ENCODE measurements at places on chromosomes 12 and 14.

DNA sequence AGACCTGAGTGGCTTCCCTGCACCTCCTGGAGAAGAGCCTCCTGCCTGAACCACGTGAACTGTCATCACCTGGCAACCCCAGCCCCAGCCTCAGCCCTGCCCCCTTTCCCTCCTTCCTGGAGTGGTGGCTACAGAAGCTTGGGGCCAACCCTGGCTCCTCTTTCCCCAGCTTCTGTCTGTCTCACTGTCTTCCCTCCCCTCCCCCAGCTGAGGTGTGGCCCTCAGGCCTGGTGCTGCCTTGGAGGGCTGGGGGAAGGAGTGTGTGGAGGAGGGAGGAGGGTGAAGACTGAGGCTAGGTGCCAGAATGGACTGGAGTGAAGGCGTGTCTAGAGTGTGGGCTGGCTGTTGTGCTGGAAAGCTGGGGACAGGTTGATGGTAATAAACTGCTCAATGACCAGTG is 9.7 kb downstream of the NFATC4 start:
- DNase-seq = peak; percentile 40

GRCh38 chr12:57454213-57454565 is 918 bp upstream of the INHBE start:
- no peak for DNase-seq

GRCh38 chr14:33527023-33527634 is 423.7 kb downstream of the EGLN3 start:
- no peak for DNase-seq

DNA sequence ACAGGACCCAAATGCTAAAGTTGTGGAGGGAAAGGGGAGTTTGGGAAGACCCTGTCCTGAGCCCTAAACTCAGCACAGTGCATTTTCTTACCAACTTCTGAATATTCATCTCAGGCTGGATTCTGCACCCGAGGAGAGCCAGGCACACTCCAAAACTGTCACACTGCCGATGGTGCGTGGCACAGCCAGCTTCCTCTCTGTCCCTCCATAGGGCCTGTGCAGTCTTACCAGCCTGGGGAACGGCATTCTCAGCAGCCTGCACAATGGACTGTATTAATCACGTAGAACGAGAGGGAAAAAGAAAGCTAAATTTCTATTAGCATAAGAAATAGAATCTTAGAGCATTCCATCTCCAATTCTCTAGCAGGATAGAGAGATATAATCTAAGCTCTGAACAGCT is 71.3 kb upstream of the GPATCH2L start:
- DNase-seq = peak; percentile 10

DNA sequence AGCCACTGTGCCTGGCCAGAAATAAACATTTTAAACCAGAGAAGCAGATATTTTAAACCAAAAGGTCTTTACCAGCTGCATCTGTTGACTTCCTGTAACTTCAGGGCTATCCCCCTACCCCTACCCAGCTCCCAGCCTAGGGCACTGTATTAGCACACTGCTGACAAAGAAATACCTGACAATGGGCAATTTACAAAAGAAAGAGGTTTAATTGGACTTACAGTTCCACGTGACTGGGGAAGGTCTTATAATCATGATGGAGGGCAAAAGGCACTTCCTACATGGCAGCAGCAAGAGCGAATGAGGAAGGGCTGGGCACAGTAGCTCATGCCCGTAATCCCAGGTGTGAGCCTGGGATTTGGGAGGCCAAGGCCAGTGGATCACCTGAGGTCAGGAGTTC is 26.0 kb downstream of the GEMIN2 start:
- peak; percentile 30 for DNase-seq

- peak; percentile 6 for DNase-seq
Observed at GRCh38 chr14:69490219-69490918, 5.8 kb downstream of the PLEKHD1 start.

DNA sequence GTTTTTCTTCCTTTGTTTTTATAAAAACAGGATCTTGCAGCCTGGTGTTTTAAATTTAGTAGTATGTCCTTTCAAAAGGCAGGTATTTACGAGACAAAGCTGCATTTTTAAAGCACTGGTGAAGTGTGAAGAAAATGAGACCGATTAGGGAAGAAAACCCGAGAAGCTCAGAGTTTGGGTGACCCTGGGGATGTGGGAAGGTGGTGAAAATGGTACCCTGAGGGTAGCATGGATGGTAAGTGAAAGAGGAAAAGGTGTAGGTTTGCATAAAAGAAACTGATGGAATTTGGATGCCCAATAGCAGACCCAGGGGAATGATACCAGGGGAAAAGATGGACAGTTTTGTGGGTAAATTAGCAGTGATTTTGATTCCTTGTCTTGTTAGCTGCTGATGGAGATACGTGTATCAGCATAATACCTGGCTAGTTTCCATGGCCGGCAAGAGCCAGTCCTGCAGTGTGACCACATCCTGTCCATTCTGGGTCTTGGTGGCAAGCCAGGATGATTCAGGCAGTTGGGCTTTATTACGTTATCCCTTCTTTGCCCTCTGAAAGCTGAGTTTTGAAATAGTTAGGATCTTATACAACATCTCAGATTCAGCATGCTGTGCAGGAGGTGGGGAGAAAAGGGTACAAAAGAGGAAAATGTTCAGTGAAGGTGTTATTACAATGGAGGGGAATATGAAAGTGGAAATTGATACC is 8.9 kb downstream of the BICD1 start:
- DNase-seq = no peak

DNA sequence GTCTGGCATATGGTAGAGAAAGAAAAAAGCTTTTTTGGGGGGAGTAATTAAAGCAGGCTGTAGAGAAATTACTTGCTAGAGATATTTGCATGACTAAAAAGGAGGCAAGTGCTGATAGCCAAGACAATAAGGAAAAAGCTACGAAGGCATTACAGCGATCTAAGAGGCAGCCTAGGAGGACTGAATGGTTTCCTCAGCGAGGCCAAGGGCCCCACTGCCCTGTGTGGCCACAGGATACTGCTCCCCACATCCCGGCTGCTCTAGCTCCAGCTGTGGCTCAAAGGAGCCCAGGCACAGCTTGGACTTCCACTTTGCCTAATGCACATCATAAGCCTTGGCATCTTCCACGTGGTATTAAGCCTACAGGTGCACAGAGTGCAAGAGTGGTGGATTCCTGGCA is 53.6 kb downstream of the LRRIQ1 start:
- DNase-seq = no peak

DNA sequence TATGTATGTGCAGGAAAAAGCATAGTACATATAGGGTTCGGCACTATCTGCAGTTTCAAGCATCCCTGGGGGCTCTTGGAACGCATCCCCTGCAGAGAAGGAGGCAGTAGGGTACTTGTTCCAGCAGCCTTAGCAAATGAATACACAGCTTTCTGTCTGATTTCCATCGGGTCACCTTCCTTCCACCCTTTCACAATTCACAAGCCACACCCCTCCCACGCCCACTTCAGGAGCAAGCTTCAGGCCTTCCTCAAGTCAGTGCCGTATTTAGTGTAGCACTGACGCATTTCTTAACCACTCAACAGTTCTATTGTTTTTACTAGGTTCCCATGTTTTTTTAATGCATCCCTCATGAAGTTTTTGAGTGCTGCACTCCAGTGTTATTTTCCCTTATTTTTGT is 64.2 kb downstream of the CLMN start:
- peak; percentile 88 for DNase-seq

DNA sequence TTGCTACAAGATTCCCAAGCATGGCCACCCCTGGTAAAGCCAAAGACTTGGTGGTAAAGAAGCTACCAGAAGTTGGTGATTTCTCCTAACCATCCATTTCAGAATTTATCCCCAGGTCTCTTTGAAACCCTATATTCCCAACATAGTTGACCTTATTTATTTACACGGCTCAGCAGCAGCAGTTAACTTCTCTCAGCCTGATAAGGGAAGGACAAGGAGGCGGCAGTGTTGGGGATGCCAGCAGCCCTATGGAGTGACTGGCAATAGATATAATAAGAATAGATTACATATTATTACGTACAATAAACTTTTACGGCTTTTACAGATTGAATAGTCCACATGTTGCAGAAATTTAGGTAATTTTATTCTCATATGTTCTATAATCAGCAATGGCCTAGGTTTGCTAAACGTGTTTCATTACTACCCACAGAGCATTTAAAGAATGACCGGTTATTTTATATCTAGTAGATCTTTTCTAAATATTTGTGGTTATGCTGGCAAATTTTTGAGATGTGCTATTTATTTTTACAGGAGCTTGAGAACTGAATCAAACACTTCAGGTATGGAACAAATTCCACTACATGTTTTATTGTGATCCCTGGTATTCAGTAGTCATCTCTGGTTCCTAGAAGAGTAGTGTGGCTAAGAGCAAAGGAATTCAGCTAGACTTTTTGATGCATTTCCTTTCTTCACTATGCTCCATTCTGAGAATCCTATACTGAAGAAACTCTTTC is 19.8 kb upstream of the PALS1 start:
- DNase-seq = no peak

DNA sequence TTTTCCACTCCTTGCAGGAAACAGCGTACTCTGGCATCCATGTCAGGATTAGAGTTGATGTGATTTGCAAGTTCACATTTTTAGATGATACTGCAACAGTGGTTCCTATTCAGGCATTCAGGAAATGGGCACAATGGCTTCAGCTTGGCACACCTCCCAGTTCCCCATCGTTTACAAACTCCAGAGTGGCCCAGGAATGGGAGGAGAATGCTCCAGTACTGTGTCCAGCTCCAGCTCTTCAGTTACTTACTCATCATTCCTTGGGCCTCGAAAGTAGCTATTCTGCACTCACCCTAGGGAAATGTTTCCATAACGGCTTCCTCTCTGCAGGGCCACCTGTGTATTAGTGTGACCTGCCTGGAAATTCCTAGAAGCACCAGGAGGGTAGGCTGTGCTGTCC is 239.7 kb upstream of the RGS6 start:
- DNase-seq = no peak

DNA sequence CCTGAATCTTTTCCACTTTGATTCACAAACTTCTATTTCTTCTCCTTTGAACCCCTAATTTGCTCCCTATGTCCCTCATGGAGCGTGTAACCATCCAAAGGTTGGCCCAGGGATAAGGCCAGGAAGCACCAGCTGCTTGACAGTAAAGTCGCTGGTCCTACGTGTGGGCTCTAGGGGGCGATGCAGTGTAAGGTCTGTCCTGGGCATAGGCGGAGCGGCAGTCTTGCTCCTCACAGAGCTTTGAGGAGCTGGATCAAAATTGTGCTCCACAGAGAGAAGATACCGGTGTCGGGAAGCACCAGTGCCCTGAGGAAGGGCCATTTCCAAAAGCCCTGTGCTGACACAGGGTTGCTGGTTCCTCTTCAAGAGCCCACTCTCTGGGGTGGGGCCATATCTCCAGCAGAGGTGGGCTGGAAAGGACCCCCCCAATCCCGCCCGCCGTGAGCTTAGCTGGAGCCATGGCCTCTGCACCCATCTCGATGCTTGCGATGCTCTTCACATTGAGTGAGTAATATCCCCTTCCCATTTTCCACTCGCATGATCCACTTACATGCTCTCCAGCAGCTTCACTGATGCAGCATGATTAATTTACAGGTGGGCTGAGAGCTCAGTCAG is 49.9 kb upstream of the OR4E1 start:
- peak; percentile 58 for DNase-seq

GRCh38 chr12:100031836-100032235 is 47.1 kb upstream of the ANKS1B start:
- DNase-seq = no peak

DNA sequence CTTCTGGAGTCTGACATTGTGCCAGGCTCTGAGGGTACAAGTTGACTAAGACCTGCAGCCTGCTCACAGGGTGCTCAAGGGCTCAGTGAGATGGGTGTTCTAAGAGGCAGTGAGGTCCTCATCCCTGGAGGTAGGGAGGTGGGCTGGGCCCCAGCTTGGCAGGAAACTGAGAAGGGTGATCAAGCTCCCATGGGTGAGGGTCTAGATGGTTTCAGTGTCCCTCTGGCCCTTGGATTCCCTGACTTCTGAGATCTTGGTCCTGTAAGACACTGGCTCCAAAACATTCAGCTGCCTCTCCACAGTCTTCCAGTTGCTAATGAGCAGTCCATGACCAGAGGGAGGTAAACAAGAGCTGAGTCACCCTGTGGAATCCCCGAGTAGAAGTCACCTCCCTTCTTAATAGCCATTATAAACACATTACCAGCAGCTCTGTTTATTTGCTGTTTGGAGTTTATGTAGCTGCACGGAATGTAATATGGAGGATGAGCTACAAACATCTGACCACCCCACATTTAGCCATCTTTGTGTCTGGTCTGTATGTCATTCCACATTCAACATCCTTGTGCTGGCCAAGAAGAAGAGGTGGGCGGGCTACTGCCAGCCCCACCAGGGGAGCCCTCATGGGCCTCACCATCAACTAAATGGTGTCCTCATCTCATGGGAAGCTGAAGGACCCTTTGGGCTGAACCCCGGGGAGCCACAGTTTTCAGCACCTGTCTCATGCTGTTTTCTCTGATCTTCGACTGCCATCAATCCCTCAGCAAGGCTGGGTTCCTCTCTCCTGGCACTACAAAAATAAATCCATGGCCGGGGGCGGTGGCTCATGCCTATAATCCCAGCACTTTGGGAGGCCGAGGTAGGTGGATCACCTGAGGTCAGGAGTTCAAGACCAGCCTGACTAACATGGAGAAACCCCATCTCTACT is 37.2 kb upstream of the BDKRB2 start:
- DNase-seq = no peak

GRCh38 chr12:56116267-56117081 is at the start of gene RPL41:
Gene RPL41 (plus strand): TSS chr12:56116633.
- peak; percentile 81 for DNase-seq

DNA sequence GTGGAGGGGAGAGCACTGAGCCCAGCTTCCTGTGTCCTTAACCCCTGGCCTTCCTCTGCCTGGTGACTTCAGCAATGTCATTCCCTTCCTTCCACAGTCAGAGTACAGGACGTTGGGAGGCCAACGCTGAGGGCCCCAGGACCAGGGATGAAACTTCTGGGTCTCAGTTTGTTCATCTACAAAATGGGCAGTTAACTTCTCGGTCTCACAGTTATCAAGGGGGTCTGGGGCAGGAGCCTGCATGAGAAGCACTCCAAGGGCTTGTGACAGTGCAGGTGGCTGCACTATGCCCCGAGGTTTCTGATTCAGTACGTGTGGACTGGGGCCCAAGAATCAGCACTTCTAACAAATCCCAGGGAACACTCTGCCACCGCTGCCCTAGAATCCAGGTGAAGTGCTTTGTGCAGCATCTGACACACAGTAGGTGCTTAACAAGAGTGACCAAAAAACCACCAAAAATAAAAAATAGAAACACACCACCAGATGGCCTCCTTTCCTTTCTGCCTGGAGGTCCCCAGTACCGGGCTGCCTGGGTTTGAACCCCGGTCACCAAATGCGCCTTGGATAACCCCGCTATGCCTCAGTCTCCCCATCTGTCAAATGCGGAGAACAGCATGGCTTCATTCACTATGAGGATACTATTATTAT is 80.4 kb downstream of the RFLNA start:
- DNase-seq = no peak

Measured in H7 (cell line).